ENCODE measurements at places on chromosomes 11 and 22.

DNA sequence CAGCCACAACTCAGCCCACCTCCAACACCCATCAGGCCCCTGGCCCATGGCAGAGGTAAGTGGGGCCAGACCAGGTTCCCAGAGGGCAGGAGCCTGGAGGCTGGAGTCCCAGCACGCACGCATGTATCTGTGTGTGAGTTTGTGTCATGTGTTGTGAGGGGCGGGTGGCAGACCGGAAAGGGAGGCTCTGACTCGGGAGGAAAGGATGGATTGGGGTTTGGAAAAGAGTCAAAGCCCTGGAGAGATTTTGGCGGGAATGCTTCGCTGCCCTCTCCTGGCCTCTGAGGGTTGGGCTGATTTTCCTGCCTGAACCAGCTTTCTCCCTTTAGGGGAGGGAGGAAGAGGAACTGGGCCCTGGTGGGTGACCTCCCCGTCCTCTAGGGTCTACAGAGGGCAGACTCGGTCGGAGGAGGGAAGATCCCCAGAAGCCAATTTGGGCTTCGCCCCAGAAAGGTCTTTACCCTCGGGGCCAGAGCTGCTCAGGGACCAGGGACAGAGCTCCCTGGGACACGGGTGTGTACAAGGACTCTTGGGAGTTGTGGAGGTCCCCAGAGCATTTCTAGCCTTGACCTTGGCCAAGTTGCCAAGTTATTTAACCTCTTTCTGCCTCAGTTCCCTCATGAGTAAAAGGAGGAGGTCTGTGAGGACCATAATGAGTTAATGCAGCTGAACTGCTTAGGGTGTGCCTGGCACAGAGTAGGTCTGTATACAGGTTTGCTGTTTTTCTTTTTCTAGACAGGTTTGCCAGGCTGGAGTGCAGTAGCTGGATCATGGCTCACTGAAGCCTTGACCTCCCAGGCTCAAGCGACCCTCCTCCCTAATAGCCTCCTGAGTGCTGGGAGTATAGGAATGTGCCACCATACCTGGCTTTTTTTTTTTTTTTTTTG, 6.9 kb downstream of the C11orf68 start:
- DNase-seq: peak; percentile 57

DNA sequence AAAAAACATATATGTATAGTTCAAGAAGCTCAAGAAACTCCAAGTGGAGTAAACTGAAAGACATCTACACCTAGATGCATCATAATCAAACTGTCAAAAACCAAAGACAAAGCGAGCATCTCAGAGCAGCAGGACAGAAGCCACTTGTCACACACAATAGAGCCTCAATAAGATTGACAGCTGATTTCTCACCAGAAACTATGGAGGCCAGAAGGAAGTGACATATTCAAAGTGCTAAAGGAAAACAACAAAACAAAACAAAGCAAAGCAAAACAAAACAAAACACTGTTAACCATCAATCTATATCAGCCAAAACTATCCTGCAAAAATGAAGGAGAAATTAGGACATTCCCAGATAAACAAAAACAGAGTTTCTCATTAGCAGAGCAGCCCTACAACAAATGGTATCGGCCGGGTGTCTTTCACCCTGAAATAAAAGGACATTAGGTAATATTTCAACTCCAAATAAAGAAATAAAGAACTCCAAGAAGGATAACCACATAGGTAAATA, 65.8 kb upstream of the SEPTIN5 start:
- no peak for DNase-seq

GRCh38 chr11:27159335-27159679, 118.7 kb downstream of the BBOX1 start:
- DNase-seq: no peak

DNA sequence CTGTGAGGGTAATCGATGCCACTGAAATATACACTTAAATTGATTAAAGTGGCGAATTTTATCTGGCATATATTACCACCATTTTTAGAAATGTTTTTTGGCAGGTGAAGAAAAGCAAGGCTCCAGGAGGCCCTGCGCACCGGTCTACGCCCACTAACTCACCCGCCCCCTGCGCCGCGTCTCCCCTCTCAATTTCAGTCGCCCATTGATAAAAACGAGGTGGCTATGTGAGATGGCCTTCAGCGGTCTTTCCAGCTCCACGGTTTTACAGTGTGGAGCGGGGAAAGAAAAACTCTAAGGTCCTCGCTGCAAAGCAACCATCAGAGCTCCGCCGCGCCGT, 602 bp upstream of the AQP11 start:
- no peak for DNase-seq

DNA sequence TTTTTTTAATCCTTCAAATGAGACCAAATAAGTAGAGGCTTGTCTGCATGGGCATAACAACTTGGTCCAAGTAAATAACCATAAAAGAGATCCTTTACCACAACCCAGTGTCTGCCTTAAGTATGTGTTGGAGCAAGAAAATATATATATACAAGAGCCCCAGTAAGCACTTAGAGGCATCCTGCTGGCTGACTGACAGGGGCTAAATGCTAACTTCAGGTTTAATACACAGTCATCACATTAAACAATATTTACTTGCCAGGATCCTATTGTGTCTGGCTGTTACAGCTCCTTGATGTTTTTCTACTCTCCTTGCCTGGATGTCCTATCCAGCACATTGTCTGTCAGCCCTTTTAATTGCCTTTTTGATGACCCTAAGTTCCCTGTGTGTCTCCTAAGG, 37.5 kb upstream of the MMP20 start:
- no peak for DNase-seq

DNA sequence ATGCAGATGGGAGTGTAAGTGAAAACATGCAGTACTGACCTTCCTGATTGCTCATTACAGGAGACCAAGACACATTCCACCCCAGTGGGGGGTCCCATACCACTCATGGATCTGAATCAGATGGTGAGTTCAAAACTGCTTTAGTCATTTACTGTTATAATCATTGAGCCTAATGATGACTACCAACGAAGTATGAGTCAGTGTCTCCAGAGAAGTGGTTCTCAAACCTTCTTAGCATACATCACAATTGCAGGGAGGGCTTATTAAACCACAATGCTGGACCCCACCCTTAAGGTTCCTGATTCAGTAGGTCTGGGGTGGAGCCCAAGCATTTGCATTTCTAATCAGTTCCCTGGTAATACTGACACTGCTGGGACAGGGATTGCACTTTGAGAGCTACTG, 75.8 kb downstream of the CD44 start:
- DNase-seq: no peak

GRCh38 chr11:72626414-72626936, 47.7 kb downstream of the PDE2A start:
- DNase-seq: no peak

DNA sequence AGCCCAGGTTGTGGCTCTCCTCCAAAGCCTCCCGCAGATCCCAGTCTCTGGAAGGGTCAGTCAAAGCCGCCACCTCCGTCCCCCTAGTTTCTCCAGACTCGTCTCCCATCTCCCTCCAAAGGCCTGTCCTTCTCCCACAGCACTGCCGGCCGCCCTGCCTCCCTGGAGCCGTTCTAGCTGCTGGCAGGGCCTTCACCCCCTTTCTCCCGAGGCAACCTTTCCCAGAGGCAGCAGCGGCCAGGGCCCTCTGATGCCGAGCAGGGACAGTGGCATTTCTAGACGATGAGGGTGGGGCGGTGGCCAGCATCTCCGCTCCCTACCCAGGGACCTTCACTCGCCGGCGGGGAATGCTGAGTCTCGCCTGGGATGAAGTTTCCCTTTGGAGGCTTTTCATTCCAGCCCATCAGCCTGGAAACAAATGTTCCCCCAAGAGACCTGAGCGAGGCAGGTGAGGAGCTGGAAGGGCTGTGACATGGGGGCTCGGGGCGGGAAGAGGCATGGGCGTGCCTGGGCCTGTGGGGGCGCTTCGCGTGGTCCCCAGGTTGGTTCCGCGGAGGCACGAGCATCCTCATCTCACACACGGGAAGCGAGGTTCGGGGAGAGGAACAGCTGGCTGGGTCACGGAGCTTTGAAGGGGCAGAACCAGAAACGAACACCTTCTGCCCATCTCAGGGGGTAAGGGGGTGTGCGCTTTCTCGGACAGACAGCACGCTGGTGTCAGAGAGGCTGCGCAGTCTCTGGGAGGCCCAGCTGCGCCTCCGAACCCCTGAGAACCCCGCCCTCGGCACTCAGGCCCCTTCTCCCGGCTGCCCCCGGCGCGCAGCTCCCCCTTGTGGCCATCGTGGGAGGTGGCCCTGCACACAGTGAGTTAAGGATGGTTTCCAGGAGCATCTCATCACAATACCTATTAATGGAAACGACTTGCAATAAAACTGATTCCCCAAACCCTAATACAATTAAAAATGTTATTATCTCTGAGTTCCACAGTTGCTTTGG, 18.1 kb upstream of the KLHL35 start:
- DNase-seq: no peak

GRCh38 chr22:29936186-29936585, 53.2 kb downstream of the MTMR3 start:
- DNase-seq: no peak

- DNase-seq: no peak
Observed at GRCh38 chr11:12867531-12867930, 141.6 kb upstream of the RASSF10 start.

DNA sequence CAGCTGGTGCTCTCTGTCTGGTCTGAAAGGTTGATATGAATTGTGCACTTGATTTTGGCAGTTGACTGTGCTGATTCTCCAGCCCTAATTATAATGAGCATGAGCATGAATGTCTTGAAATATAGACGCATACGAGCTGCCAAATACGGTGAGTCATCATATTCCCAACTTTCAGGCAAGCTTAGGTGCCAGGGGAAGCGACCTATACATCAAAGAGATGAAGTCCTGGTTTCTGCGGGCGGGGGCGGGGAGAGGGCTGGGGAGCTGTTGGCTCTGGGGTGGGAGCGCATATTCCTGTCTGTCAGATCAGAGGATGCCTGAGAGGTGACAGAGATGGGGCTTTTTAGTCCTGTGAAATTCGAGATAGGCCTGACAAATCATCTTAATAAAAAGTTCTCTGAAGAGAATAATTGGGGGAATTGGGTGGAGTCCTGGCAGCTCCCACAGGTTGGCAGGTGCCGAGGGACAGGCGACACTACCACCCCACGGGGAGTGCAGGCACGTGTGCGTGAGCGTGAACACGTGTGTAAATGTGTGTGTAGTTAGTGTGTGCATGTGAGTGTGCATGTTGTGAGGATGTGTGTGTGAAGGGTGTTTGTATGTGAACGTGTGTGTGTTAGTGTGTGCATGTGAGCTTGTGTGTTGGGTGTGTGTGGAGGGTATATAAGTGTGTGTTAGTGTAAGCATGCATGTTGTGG, 865.3 kb downstream of the TBC1D22A start:
- no peak for DNase-seq

DNA sequence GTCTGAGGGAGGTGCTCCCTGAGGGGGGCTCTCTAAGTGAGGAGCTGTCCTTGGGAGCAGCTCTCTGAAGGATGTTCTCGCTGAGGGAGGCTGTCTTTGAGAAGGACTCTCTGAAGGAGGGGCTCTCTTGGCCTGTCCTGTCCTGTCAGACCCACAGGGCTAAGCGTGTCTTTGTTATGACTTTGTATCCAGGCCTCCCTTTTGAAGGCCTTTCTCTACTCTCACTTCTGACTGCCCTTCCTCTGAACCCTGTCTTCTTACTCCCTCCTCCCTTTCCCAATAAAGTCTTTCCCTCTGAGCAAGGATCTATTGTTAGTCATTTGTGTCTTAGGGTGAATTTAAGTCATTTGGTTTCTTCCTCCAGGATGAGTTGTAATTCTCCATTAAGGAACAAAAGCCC, 330.1 kb upstream of the PLET1 start:
- no peak for DNase-seq

GRCh38 chr11:131677828-131678470, 307.5 kb downstream of the NTM start:
- no peak for DNase-seq

- DNase-seq: no peak
Observed at GRCh38 chr11:45928535-45929215, 6.2 kb downstream of the LARGE2 start.

DNA sequence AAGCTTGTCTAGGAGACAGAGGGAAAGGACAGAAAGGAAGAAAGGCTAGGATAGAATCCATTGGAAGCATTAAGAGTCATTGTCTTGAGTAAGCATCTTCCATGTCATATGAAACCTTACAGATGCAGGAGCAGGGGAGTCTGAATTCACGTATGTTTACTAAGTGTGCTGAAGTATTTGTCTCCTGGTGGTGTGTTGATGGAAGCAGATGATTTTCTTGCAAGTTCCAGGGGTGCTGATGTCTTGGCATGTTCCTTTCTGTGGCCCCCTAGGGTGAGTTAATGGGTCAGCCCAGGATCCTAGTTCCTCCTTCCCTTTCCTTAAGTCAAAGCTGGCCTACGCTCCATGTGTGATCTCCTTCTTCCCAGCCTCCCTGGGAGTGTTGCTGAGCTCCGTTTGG, 110.2 kb downstream of the TEAD1 start:
- DNase-seq: no peak

- DNase-seq: no peak
Observed at GRCh38 chr11:13782390-13783075, 114.1 kb downstream of the FAR1 start.

DNA sequence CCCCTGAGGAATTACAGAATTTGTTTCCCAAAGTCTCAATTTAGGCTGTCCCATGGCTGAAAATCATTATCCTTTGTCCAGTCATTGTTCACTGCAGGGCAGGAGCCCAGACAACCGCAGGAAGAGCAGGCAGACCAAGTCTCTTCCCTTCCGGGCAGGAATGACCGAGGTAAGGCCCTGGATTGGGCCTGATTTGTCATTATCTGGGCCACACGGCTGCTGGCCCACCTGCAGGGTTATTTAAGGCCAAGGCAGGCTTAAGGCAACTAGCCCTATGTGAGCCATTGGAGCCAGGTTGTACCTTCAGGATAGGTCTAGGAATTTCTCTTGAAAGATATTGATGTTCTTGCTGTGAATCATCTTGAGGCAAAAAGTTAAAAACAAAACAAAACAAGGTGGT, 9.7 kb upstream of the IL10RA start:
- DNase-seq: no peak

- DNase-seq: no peak
Observed at GRCh38 chr22:38737302-38738060, 18.3 kb downstream of the SUN2 start.

DNA sequence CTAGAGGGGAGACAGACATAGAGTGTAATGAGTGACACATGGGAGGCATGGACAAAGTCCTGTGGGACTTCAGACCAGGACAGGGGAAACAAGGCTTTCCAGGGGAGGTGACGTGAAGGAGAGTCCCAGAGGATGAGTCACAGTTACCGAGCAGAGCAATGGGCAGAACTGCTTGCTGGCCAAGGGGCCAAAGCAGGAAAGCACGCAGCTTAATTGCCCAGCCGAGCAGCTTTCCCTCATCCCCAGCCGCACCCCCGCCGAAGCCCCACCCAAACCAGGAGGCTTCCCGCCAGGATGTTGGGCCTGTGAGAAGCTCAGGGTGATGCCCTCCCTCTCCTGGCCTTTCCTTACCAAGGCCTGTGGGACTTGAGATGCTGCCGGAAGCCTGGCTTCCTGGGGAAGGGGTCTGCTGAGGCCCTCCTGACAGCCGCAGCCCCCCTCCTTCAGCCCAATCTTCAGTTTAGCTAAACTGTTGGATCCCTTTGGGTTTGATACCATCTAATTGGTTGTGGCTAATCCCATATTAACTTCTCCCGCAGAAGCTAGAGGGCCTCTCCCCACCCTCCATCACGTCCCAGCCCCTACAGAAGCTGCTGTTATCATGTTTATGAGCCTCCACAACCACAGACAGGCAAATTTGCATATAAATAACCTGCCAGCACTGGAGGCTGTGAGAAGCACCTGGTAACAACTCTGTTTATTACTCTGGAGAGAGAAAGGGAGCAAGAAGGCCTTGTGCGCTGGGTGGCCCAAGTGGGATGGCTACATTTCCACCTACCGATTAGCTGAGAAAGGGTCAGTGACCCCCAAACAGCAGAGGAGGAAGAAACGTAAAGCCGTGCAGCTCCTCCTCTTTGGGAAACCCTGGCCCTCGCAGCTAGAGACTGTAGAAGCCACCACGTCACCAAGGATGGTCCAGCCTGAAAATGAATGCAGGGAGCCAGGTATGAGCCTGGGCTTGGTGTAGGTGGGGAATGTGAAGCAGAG, 80.0 kb downstream of the TRIM29 start:
- DNase-seq: no peak
